Activated T-cell treated with anti-CD3 and anti-CD28 coated beads for 48 hours (primary cell): ENCODE measurements at places on chromosomes 1 and 21.
A peak's percentile ranks its signal among the peaks of the same experiment; 100 is the strongest.

GRCh38 chr1:18237371-18237770 is 129.8 kb downstream of the IGSF21 start:
- no peak for DNase-seq

- DNase-seq: no peak
These were observed 4.1 kb upstream of the NBPF3 start for GRCh38 chr1:21435646-21436487.

DNA sequence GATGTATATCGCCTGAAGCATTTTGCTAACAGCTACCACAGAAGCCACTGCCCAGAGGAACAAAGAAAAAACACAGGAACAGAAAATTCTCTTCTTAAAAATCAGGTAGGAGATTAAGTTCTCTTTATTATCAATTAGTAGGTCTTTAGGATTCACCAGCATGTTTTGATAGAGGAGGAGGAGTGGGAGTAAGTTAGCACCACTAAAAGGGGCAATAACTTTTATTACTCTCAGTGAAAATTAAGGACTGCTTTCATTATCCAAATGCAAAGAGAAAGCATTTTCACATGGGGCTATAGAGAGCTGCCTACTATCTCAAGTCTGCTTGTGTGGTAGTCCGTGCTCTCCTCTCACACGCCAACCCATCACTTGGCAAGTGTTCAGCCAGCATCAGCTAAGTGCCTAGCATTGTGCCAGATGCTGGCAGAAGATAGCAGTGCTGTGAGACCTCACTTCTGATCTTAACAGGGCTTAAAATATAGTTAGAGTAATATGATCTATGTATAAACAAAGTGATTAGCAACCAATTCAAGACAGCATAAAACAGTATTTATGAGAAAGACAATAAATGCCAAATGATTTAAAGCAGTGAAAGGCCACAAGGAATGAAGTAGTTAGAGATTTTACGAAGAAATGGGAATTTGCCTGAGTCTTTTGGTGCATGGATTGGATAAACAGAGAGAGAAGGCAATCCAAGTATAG is 39.8 kb downstream of the ASTN1 start:
- DNase-seq: no peak

DNA sequence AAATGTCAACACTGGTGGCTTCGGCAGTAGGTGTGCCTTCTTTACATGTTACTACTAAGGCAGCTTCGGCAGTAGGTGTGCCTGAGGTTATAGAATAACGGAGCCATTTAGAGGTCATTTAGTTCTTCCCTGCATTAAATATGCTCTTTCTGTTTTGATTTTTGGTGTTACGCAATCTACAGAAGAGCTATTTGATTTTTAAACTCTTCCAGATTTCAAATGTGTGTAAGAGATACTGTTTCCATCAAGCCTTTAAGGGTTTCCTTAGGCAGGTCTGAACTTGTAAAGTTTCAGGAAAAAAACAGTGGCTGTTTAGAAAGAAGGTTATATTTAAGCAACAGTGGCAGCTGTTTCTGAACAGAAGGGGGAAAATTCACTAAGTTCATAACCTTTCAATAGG is 54.8 kb downstream of the PIK3R3 start:
- no peak for DNase-seq

- no peak for DNase-seq
These were observed 32.3 kb downstream of the CD58 start for GRCh38 chr1:116538544-116538943.

GRCh38 chr1:206766251-206766856 is 4.2 kb upstream of the IL19 start:
- DNase-seq: peak; percentile 55

- DNase-seq: no peak
These were observed 228.8 kb downstream of the TGFB2 start for GRCh38 chr1:218573925-218574324.

GRCh38 chr21:39085843-39086405 is 97.3 kb downstream of the PSMG1 start:
- no peak for DNase-seq

DNA sequence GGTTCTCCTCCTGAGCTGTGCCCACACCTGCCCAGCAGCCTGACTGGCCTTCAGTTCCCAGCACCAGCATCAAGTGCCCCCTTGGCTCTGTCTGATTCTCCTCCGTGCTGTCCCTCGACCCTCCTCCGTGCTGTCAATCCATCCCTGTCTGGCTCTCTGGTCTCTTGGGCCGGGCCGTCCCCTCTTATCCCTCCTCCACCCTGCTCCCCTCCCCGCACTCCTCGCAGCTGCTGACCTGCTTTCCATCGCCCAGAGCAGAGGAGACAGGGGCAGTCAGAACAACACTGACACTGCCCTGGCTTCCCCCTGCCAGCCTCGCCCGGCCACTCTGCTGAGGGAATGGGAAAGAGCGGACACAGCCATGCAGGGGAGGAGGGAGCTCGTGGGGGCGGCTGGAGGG is 267.4 kb downstream of the CAMTA1 start:
- DNase-seq: no peak

GRCh38 chr1:39258146-39258924 is 53.8 kb downstream of the MACF1 start:
- peak; percentile 48 for DNase-seq

DNA sequence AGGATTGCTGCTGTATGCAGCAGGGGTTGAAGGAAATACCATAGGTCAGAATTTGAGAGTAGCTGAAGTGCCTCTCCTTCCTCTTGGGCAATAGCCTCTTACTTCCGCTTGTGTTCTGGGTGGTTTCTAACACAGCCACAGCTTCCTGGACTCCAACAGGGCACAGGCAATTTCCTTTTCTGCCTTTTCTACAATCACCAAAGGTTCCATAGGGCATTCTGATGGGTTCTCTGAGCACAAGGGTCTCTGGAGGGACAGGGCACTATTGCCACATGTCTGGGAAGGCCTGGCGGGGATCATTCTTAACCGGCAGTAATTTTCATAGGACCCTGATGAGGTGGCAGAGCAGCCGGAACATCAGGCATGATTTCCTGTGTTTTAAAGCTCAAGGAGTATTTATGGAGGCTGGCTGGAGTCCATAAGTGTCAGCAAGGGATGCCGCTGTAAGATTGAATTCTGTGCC is 5.5 kb upstream of the AGTRAP start:
- DNase-seq: no peak

DNA sequence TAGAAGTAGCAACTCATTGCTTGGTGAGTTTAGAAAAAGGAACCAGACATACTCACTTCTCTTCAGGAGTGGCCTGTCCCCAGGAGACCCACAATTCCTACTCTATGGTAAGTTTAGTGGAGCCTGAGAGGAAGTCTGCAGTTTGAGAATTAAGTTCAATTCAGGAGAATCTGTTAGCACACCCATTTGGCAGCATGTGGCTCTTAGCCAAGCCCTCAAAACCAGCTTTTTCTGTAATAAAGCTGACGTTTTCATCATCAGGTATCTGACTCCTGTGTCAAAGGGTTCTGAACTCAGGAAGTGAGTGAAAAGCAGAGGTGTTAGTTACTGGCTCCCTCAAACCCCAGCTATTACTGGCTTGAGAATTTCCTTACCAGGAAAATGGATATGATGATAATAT is 20.4 kb upstream of the RGS16 start:
- DNase-seq: no peak

- DNase-seq: no peak
These were observed 232.5 kb upstream of the TMEM51 start for GRCh38 chr1:14921057-14921456.

GRCh38 chr1:163082971-163083370 is 13.8 kb downstream of the RGS4 start:
- no peak for DNase-seq

DNA sequence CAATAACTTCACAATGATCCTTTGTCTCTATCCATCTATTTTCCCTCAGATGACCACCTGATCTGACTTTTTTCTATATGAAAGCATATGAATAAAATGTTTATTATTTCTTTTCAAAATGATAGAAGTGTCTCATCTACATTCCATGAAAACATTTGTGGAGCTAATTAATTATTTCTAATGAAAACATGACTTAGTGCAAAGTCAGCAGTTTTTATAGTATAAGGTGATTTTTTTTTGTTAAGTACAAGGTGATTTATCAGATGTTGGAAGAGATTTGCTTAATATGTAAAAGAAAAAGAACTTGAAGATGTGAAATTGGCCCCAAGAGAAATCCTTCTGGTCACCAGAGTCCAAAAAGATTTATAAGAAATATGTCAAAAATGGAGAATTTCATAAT is 43.5 kb downstream of the PDPN start:
- no peak for DNase-seq

GRCh38 chr1:3884966-3885365 is 15.1 kb downstream of the C1orf174 start:
- no peak for DNase-seq

DNA sequence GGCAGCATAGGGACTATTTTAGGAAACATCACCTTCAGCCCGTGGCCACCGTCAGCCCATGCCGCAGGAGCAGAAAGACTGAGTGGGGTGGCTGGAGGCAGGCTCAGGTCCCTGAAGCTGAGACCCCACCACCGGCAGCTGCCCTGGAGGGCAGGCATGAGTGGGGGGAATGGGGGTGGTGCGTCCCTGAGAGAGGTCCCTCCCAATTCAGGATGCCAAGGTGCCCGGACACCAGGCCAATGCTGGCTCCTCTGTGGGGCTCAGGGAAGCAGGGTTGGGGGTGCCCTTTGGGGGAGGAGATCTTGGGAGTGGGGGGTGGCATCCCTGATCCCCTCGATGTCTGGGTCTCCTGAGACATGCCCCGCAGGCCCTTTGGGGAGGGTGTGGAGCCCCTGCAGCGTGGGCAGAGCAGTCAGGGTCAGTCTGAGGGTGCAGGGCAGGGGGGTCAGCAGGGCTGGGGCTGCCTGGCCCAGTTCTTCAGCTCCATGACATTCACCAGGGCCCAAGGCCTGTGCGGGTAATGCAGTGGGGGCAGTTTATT is 998 bp upstream of the TTC34 start:
- DNase-seq: no peak

GRCh38 chr1:115425442-115425841 is 87.4 kb upstream of the NGF start:
- DNase-seq: no peak

- DNase-seq: no peak
These were observed 70.4 kb downstream of the CACHD1 start for GRCh38 chr1:64540265-64540791.

GRCh38 chr1:30171537-30172298 is 551.7 kb downstream of the MATN1 start:
- DNase-seq: no peak

GRCh38 chr1:216807696-216808095 is 84.5 kb upstream of the ESRRG start:
- no peak for DNase-seq

DNA sequence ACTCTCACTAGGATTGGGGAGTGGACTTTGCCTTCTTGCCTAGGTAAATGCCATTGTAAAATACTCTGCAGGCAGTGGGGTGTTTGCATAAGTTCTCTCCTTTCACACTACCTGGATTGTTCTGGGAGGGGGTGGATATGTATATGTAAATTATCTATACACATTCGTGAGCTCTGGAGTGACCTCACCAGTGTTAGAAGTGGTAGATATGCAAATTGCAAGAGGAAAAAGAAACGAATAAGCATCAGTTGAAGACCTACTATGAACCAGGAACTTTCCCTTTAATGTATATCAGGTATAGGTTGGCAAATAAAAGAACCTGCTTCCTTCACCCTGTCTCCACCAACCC is 1.5 kb upstream of the ARHGEF11 start:
- DNase-seq: no peak

GRCh38 chr1:230122366-230123279 is 55.6 kb downstream of the GALNT2 start:
- no peak for DNase-seq

DNA sequence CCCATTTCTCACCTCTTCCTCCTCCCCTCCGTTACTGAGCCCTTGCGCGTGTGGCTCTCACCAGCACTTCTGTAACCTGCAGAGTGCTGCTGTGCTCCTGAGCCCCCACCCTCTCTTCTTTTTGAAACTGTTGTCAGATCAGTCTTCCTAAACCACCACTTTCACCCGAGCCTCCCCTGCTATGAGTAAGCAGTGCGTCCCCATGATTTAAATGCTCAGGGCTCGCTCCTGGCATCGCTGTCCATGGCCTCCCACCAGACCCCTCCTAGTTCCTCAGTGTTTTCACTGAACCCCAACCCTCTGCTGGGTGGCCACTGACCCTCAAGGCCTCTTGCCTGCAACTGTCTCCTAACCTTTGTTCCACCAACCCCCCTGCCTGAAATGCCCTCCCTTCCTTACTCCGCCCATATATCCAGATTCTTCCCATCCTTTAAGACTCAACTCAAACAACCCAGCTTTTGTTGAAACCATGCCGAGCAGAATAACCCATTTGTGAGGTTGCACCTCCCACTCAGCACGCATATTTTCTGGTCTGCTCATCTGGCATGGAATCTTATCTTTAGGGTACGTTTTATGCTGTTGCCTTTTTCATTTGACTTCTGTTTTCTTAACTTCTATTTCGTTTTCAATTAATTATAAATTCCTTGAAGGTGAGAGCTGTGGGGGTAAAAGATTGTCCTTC is 64.5 kb upstream of the FAM3B start:
- DNase-seq: no peak

DNA sequence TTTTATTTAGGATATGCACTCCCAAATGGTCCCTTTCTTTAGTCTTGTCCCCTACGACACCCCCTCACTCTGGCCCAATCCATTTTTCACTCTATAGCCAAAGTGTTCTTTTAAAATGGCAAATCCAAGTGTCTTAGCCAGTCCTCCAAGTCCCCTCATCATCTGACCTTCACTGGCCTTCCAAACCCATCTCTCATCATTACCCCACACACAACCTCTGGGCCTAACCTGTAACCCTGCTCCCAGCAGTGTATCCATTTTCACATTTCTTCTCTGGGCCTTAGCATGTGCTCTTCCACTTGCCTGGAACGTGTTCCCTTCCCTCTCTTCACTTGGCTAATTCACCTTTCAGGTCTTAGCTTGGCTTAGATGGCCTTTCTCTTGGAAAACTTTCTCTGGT is 6.5 kb upstream of the ARL8A start:
- DNase-seq: no peak
